Esophagus mucosa (tissue), 1 donor: ENCODE measurements at places on chromosomes 7 and 10. TPM values are rescaled to one million over a fixed set of nuclear protein-coding genes. Genes with fewer than 3 reads are reported as not detected.
A peak's percentile ranks its signal among the peaks of the same experiment; 100 is the strongest.

DNA sequence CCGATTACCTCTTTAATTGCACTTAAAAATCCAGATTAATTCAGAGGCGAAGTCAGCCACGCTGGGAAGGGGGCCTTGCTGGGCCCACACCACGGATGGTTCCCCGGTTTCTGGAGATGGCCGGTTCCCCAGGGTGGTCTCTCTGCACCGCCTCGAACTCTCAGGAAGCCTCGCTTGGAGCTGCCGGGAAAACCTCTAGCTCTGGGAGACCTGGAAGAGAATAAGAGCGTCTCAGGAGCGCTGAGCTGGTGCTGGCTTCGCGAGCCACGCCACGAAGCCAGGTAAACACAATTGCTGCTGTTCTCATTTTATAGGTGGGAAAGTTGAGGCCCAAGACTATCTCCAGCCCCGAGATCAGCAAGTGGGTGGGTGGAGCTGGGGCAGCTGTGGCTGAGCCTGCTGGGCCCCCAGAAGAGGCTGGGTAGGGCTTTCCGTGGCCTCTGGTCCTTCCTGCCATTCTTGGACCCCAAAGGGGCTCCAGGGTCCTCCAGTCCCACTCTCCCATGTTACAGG, 110.4 kb downstream of the MICALL2 start:
- no peak for ATAC-seq

GRCh38 chr7:51847461-51848134, 531.0 kb upstream of the COBL start:
- ATAC-seq, result no peak

DNA sequence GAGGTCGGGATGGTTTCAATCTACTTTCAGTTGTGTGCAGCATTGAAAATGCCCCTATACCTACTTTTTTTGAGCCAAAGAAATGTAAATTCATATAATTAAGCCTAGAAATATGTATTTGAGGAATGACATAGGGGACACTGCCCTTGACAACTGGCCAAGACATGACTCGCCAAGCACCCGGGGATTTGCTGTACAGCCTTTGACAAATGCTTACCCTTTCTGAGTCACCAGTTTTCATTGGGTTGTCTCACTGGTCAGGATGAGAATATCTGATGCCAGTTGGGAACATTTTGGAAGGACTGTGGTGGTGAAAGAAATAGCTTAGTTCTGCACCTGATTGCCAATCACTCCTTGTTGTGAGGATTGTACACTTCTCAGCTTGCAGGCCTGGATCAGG, 166.8 kb upstream of the HABP2 start:
- peak; percentile 51 for ATAC-seq

DNA sequence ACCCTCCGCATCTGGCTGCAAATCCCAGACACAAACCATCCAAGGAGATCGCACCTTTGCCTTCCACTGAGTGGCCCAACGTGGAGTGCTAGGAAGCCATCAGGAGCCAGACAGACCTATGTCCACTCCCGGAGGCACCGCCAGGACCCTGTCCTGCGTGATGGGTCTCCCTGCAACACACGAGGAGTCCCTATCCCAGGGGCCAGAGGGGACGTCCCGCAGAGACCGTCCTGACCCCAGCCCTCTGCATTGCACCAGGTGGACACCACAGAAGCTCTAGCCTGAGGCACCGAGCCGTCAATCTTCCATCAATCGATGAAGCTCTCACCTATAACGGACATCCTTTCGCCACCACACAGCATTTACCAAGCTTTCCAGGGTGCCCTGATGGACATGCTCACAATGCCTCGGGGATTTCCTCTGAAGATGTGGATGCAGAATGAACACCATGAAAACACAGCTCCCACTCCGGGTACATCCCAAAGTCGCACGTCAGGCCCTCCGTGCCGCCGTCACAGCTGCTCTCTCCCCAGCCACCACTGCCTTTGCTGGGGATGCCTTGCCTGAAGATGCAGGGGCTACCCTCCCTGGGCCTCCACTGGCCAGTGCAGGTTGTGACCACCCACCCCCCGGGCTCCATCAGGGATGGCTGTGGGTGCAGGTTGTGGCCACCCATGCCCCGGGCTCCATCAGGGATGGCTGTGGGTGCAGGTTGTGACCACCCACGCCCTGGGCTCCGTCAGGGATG, 54.1 kb downstream of the PTPRN2 start:
- ATAC-seq, result no peak

GRCh38 chr7:116236020-116236630, 25.8 kb downstream of the TES start:
- peak; percentile 58 for ATAC-seq

- no peak for ATAC-seq
These were observed 119.9 kb upstream of the BTBD16 start for GRCh38 chr10:122151121-122151694.

DNA sequence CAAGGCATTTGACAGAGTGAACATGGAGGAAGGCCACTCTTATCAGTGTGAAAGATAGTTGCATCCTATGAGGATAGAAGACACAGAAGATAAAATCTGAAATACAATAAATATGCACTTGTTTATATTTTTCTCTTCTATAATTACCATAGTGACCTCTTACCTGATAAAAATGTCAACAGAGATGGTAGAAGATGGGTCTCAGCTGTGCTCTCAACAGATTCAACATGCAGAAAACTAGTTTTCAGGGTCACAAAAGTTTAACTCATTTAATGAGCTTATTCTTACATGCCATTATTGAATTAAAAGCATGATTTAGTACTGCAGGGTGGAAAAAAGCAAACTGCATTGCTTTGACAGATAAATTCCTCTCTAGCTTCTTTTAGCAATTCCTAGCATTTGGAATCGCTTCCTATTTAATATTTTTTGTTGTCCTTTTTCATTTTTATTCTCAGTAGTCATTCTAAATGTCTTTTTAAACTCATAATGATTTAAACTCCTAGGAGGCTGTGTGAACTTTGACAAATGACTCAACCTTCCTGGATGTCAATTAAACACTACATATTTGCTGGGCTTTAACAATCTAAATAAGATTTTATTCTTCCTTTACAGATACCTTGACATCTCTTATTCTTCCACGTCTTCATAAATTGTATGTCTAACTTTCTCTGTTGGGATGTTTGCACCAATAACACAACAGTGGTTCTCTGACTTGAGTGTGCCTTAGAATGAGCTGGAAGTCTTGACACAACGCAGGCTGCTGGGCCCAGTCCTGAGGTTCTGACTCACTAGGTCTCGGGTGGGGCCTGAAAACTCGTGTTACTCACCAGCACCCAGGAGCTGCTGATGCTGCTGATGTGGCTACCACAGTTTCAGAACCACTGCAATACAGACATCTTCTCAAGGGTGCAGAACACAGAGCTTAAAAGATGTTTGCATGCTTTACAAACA, 565.5 kb upstream of the IGFBP3 start:
- ATAC-seq, result peak; percentile 87

- ATAC-seq, result no peak
These were observed 206.3 kb downstream of the NXPH1 start for GRCh38 chr7:8639668-8640067.

- ATAC-seq, result no peak
These were observed 1.6 kb upstream of the NRG3 start for GRCh38 chr10:81873231-81873931.

DNA sequence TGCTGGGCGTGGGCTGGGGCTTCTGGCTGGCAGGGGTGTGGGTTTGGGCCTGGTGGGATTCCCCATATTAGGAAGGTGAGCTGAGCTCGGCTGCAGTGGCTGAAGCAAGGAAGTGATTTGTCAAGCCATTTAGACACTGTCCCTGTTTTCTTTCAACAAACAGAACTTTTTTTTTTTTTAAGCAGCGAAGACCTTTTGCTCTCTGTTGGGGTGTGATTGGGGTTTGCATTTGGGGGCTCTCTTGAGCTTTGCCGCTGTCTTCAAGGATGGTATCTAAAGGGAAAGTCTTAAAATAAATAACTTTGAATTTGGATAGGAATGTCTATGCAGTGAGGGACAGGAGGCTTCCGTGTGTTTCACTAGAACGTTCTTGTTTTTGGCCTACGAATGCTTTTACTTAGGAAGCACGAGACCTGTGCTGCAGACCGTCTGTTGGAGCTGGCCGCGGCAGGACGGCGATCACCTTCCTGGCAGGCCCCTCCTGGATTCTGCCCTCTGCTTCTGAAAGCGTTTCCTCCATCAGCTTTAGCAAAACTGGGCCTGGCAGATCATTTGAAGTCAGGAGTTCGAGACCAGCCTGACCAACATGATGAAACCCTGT, 43.9 kb downstream of the FOXK1 start:
- ATAC-seq, result no peak

GRCh38 chr10:50610368-50610767, 13.4 kb downstream of the SGMS1 start:
- no peak for ATAC-seq

DNA sequence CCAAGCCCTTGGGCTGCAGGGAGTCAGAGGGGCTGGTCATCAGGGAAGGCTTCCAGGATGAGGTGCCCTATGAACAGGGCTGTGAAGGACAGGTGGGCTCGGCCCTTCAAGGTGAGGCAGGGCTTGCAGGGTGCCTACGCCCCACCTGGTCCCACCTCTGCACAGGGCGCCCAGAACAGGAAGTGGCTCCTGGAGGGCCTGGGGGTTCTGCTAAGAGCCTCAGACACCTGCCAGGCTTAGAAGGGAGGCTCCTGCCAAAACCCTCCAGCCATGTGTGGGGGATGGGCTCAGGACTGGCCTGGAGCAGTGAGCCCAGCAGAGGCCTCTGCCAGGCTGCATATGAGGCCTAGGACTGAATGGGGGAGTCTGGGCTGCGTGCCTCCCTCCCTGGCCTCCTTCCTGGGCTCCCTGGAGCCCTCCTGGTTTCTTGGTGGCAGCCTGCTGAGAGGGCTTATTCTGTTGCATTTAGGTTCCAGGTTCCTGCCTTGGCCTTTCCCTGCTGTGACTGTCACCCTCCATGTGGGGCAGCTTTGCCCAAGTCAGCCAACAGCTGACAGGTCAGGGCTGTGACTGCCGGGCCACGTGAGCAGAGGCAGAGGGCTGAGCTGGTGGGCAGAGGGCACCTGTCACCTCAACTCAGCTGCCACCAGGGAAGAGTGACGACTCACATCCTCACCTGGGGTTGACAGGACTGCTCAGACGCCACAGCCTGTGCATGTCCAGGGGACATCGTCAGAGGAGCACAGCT, 45.2 kb upstream of the MSMB start:
- no peak for ATAC-seq

- ATAC-seq, result no peak
These were observed 321.0 kb downstream of the PLXNA4 start for GRCh38 chr7:132255115-132255797.

DNA sequence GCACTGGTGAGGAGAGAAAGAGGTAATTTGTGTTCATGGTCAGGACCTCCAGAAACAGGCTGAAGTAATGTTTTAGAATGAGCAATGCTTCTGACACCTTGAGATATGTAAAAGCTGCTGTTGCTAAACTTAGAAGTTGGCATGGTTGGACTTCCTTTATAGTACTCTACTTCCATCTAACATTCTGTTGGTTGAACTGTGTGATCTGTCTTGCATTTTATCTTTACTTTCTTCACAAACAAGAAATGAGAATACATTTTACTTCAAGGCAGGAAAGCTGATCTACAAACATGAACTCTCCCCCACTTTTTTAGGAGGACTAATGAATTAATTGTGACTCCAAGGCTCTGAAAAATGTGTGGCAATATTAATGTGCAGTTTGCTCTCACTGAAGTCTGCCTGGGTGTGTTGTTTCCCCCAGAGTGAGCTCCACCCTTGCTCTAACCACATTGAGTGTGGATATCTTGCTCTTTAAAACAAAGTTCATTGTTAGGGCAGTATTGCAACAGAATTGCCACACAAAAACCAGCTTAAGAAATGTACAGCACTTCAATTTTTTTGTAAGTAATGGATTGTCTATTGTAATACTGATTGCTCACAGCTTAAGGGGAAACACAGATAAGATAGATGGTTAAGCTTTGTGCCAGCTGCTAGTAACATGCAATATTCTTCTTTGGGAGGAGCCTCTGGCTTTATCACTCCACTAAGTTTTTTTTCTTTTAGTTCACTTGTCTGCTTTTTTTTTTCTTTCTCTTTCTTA, 69.0 kb downstream of the ADD3 start:
- ATAC-seq, result peak; percentile 97

- no peak for ATAC-seq
These were observed 332.9 kb downstream of the PTEN start for GRCh38 chr10:88196291-88196690.

DNA sequence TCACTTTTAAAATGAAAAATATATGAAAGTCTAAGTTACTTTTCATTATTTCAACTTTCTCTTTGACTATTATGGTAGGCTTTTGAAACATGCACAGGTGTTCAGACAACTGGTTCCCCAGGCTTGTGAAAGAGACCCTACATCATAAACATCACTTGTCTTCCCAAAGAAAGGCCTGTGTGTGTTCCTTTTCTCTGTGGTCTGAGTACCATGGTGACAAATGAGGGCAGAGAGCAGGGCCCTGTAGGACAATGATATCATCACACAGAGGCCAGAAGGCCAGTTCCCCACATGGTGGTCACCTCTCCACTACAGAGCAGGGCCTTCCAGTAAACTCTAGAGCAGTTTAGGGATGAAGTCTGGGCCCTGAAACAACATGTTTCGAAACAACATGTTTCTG, 288.8 kb downstream of the USP6NL start:
- ATAC-seq, result no peak

FAM241B gene
- total RNA-seq, result 2.9 TPM

RET gene
- total RNA-seq, result 0.20 TPM

PALD1 gene
- 4.6 TPM for total RNA-seq

SHTN1 gene
- 23.9 TPM for total RNA-seq

ST8SIA6 gene
- 1.6 TPM for total RNA-seq

COG5 gene
- 20.9 TPM for total RNA-seq

LFNG gene
- 5.7 TPM for total RNA-seq

CRPPA gene
- total RNA-seq, result 0.80 TPM

NODAL gene
- 0.48 TPM for total RNA-seq

NUDT1 gene
- total RNA-seq, result 37.5 TPM
